ENCODE measurements at places on chromosomes 4 and X.
A peak's percentile ranks its signal among the peaks of the same experiment; 100 is the strongest.

DNA sequence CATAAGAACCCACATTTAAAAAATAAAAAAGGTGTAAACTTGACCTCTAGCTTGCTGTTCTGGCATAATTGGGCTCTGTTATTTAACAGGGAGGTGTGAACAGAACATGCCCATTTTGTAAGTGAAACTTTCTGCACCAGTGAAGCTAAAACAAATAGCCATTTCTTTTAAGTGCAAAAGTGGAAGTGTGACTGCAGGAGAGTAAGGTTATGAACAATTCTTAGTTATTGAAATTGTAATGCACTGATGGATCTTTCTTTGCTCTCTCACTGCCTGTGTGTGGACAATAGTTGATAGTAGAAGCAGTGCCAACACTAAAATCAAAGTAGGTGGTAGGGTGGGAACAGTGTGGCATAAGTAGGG, 12.6 kb downstream of the P2RY10 start:
- DNase-seq, result no peak

DNA sequence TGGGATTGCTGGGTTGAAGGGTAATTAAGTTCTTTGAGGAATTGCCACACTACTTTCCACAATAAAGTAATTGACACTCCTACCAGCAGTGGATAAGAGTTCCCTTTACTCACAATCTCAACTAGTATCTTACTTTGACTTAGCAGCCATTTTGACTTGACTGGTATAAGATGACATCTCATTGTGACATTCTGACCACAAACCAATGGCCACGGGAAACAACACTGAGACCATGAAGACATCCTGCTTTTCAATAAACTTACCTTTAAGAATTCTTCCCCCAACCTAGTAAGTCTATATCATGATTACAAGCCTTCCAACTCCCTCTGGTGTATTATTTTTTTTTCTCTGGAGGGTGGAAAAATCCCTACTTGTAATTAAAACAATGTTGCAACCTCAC, 66.9 kb upstream of the WDR1 start:
- no peak for DNase-seq

DNA sequence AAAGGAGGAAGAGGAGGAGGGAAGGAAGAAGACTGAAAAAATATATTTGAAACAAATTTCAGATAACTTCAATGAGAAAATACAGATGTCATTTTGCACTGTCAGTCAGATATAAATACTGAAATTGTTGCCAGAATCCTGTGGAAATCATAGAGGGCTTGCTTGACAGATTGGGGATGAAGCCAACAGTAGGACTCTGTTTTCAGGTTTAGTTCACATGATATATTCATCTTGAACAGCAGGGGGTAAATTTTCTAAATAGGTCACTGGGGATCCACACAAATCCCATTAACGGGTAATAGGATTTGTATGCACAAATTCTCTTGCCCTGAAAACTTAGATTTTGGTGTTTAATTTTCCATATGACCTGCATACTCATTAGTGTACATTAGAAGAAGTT, 103.3 kb upstream of the PCDH18 start:
- no peak for DNase-seq

DNA sequence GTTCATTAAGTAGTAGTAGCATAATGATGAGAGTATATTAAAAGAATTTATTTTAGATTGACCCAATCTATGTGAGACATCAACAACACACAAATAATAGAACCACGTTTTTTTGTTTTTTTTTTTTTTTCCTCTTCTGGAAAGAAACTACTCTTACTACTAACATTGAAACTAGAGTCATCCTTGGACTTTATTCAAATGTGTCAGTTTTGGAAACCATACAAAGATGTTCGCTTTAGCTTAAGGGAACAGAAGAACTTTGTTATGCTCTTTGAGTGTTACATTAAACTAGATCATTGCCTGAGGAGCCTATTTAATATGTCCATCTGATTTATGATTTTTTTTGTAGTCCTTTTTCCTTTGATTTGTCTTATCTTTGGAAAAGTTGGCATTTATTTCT, 166.7 kb downstream of the RPA4 start:
- no peak for DNase-seq

DNA sequence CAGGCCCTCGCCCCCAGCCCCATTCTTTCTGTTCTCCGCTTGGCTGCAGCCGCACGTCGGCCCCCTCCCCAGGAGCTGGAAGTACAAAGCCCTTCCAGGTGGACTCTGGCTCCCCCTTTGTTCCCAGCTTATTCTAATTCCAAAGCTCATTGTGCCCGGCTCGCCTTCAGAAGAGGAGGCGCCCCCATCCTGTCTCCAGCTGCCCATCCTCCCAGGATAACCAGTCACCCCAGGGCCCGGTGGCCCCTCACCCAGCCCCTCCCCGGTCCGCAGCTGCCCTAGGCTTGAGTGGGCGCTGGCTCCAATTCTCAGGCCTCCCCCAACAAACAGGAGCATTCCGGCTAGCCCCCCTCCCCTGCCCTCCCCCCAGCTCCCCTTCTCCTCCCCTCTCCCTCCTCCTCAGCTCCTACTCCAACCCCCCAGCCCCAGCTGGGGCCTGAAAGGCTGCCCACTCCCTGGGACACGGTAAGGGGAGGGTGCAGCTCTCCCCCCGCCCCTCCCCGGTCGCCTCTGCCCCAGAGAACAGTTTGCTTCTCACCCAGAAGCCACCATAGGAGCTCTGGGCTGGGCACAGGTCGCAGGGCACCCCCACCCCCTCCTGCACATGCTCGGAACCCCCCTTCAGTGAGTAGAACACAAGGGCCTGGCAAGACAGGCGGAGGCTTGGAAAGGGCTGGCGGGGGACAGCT, 3.1 kb upstream of the SLC6A8 start:
- DNase-seq, result no peak

GRCh38 chr4:23040539-23040938, 347.8 kb downstream of the GBA3 start:
- DNase-seq, result no peak

DNA sequence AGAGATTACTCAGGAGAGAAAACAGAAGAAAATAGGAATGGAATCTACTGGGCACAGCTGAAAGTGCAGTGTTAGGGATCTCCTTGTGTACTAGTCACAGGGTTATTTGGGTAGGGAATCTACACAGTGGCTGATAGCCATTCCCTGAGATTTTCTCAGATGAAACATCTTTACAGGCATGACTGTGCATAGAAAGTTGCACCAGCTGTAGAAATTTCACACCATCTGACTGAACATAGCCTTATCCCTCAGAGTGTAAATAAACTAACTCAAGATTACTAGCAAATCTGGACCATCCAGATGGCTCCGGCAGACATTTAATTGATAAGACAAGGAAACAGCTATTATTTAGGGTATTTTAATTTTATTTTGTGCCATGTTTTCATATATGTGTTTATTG, 2053.5 kb upstream of the TENM3 start:
- DNase-seq, result no peak

DNA sequence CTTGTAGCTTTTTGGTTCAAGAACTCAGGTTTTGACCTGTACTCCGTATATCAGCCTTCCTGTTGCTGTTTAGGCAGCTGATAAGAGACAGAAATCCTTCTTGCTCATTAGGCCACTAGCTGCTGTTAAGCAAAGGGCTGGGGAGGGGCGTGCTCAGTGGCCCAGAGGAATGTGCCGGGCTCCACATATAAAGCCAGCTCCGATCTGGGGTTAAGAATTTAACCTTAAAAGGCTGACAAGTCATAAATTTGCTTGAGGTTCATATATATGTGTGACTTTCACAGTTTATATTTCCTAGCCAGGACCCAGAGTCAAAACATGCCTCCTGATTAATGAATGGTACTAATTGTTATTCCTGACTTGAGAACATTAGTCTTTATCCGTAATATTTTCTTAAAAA, 15.3 kb downstream of the GPC3 start:
- DNase-seq, result no peak

GRCh38 chr4:93730760-93731159, 97.8 kb upstream of the ATOH1 start:
- DNase-seq, result no peak

GRCh38 chr4:88219099-88219498, 60.7 kb upstream of the ABCG2 start:
- peak; percentile 75 for DNase-seq

DNA sequence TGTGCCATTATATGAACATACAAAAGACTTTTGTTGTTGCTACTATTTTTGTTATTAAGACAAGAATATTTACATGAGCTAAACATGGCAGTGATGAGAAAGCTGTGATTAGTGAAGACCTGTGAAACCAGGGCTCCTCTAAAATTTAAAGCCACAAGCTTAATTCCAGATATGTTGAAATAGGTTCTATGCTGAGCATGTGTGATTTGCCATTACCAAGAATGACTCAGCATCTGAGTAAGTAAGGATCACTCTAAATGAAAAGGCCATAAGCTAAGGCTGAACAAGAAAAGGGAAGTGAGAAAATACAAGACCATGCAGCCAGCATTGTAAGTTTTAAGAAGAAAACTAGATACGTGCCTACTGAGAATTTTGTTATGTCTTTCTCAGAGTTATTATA, 75.9 kb upstream of the CAMK2D start:
- peak; percentile 74 for DNase-seq

DNA sequence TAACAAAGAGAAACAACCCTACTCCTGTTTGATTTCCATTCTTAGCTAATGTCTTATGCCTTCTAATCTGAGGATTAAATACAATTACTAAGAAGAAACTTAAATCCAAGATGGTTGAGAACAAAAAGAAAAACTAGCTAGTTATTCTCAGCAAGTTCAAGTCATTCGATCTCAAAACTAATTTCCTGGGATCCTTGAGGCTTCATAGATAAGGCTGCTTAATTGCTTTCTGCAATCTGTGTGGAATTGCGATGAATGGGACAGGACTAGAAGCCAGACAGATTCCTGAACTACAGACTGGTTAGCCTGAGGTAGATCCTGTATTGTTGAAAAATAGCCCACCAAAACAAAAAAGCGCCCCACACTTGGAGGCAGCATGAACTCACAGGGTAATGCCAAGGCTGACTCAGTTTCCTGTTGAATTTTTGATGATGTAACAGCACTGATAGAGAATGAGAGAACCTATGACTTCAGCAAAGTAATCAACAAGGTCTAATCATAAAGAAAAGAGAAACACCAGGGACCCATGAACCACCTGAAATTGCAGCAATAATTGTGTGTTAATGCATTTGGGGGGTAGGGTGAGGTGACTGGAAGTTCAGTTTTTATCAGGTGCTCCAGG, 33.9 kb downstream of the KLHL15 start:
- DNase-seq, result no peak

- peak; percentile 52 for DNase-seq
These were observed 6.8 kb upstream of the IQSEC2 start for GRCh38 chrX:53288189-53288588.

- DNase-seq, result peak; percentile 79
These were observed 2.4 kb downstream of the FRAS1 start for GRCh38 chr4:78059524-78059889.

DNA sequence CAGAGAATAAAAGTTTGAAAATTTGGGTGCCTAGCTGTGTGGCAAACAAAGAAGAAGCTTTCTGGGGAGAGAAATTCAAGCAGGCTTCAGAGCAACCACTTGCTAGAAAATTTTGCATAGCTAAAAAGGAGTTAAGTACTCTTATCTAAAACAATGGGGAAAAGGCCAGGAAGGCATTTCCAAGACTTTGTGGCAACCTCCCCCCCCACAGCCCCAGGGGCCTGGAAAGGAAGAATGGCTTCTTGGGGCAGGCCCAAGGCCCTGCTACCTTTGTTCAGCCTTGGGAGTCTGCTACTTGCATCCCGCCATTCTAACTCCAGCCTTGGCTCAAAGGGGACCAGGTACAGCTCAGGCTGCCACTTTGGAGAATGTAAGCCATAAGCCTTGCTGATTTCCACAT, 102.2 kb downstream of the PTCHD1 start:
- no peak for DNase-seq

DNA sequence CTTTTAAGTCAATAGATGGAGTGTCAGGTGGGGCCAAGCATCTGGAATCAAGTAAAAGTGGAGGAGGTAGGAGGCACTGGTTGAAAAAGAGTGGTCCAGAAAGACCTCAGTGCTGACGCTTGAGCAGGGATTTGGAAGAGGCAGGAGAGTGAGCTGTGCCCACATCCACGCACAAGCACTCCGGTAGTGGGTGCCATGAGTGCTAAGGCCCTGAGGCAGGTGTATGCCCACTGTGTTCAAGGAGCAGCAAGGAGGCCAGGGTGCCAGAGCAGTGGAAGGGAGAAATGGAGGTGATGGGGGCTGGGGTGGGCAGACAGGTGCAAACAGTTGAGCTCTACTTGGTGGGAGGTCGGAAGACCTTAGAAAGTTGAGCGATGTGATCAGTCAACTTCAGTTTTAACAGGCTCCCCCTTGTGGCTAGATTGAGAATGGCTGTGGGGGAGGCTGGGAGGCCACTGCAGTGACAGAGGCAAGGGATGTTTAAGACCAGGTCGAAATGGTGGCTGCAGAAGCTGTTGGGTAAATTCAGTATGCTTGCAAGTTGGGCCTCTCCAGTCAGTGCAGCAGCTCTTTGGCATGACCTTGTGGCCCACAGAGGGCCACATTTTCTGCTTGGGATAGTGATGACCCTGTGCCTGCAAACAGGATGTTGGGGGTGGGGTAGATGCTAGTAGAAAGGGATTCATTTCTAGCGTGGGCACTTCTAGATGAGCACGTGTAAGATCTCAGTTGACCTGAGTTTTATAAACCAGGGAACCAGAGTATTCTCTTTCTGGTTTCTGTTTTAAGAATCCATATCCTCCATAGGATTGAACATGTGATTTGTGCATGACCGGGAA, 12.7 kb downstream of the TKTL1 start:
- peak; percentile 37 for DNase-seq

- DNase-seq, result no peak
These were observed 165.3 kb downstream of the PJA1 start for GRCh38 chrX:68999931-69000330.
